ENCODE measurements at places on chromosomes 2 and 18.

- peak; percentile 22 for DNase-seq
Observed at GRCh38 chr2:219104107-219105035, 43.6 kb upstream of the IHH start.

GRCh38 chr18:55220523-55220922, 261.3 kb upstream of the CCDC68 start:
- DNase-seq = no peak

- DNase-seq = no peak
Observed at GRCh38 chr2:222653280-222653679, 2.6 kb downstream of the FARSB start.

GRCh38 chr2:216215658-216216390, 106.7 kb downstream of the XRCC5 start:
- peak; percentile 28 for DNase-seq

- no peak for DNase-seq
Observed at GRCh38 chr2:941871-942270, 8.8 kb upstream of the SNTG2 start.

GRCh38 chr18:57466307-57466706, 31.1 kb downstream of the ONECUT2 start:
- DNase-seq = no peak

GRCh38 chr18:22001912-22002487, 167.4 kb upstream of the GATA6 start:
- no peak for DNase-seq

DNA sequence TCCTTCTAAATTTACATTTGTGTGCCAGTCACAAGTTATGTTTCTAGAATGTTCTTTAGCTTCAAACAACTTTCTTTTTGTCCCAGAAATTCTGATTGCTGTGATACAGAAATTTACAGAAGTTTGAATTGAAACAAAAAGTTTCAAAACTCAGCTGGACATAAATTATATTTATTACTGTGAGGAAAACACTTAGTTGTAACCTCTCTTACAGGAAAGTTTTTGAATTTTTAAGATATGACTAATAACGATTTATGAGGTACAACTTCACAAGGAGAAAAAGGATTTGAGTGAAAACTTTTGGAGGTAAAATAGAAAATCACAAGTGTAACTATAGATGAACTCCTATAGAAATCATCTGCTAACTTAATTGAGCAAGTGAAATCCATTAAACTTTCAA, 205.3 kb downstream of the TMEM247 start:
- no peak for DNase-seq

GRCh38 chr18:34632321-34632720, 77.8 kb upstream of the DTNA start:
- no peak for DNase-seq

DNA sequence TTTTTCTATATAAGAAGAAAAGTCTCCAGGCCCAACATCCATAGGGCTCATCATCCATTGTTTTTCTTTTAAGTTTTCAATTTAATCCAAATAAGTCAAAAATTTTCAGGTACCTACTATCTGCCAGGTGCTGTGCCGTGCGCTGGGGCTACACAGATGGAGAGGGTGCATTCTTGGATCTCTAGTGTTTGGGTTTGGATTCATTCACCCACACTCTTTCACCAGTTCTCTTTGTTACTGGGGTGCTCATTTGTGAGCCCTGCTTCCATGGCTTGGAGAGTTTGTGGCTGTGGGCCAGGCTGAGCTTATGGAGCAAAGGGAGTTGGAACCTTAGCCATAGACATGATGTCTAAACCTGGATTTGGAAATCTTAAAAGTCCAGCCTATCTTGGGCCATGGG, 51.0 kb downstream of the CDK15 start:
- DNase-seq = no peak

GRCh38 chr2:171447675-171448074, 13.6 kb downstream of the DCAF17 start:
- no peak for DNase-seq

DNA sequence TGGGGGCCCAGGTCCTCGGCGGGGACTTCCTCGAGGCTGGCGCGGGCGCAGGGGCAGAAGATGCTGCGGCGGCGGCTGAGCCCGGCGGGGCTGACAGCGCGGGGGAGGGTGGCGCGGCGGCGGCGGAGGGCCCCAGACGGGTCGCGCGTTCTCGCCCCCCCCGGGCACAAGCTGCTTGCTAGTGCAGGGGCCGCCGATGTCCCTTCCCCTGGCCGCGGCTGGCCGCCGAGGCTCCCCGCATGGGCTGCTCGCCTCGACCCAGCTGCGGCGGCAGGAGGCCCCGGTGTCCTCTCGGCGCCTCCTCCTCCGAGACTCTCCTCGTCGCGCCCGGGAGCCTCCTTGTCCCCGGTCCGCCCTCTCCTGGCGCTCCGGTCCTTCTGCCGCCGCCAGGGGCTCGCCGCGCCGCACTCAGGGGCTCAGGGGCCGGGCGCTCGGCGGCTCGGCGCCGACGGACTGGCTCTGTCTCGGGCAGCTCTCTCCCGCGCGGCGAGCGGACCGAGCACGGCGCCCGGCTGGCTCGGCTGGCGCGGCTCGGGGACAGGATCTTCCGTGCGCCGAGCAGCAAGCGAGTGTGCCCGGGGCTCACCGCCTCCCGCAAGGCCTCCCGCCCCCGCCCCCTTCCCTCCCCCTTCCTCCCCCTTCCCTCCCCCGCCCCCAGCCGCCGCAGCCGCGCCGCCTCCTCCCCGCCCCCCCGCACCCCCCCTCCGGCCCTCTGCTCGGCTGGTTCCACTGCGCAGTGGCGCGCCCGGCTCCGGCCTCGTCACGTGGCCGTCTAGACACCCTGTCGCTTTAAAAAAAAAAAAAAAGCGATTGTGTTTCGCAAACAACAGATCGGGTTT, 902 bp upstream of the SMAD7 start:
- DNase-seq = peak; percentile 94

DNA sequence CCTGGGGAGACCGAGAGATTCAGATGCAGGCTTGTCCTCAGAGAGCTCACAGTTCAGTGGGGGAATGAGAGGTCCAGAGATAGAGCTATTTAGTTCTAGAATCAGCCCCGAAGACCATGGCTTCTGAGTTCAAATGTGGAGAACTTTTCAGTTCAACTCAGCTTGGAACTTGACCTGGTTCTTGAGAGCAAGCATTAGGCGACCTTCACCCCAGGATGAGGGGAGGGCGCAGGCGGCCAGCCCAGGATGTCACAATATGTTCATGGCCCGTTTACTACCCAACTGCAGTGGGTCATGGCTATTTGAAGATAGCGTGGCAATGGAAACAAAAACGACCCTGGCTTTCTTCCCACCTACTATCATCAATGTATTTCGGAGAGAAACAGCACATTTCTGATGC, 33.8 kb downstream of the DCDC2C start:
- no peak for DNase-seq
